ENCODE measurements at places on chromosomes 11 and 22.

- no peak for DNase-seq
Observed at GRCh38 chr11:92266806-92267205, 42.2 kb downstream of the FAT3 start.

GRCh38 chr11:119894916-119895315 is 165.9 kb upstream of the NECTIN1 start:
- DNase-seq: no peak

- no peak for DNase-seq
Observed at GRCh38 chr11:131038597-131038996, 122.3 kb upstream of the SNX19 start.

DNA sequence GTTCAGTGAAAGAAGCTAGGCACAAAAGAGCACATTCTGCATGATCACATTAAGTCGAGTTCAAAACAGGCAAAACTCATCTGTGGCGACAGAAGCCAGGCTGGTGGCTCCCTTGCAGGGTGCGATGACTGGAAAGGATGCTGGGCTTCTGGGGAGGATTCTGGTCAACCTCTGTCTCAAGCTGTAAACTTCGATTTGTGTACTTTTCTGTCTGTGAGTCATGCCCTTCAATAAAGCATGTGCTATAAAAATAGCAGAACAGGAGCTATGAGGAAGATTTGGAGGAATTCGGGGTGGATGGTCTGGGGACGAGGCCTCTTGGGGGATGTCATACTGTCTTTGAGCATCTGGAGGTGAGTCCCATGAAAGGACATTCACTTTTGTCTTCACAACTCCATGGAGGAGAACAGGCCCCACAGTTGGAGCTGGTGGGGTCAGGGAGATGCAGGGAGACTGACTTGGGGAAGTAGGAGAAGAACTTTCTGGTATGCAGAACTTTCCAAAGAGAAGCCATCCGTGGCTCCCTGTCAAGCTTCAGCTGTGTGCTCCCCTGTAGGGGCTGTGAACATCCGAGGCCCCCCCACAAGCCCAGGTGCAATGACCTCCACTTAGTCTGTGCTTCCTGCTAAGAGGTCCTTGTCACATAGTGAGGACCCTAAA is 77.8 kb upstream of the LINC01488 start:
- DNase-seq: no peak

- no peak for DNase-seq
Observed at GRCh38 chr11:111331711-111332479, 33.5 kb downstream of the POU2AF3 start.

DNA sequence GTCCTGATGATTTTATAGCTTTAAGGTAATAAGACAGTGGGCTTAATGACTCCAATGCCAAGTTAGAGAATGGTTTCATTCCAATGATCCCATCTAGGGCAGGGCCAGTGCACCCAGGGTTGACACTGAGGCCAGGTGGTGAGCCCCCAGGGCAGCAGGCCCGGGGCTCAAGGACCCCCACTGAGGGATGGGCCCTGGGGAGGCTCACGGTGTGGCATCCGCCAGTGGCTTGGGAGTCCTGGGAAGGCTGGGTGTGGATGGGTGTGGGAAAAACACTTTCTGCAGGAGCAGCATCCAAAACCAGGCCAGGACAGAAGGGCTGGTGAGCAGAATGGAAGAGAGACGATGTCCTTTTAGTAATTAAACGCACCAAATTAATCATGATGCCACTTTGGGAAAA is 626.3 kb downstream of the TBC1D22A start:
- no peak for DNase-seq

- peak; percentile 52 for DNase-seq
Observed at GRCh38 chr22:20606041-20606783, 98.8 kb downstream of the MED15 start.

GRCh38 chr11:9974375-9974774 is 310.5 kb downstream of the SWAP70 start:
- no peak for DNase-seq

DNA sequence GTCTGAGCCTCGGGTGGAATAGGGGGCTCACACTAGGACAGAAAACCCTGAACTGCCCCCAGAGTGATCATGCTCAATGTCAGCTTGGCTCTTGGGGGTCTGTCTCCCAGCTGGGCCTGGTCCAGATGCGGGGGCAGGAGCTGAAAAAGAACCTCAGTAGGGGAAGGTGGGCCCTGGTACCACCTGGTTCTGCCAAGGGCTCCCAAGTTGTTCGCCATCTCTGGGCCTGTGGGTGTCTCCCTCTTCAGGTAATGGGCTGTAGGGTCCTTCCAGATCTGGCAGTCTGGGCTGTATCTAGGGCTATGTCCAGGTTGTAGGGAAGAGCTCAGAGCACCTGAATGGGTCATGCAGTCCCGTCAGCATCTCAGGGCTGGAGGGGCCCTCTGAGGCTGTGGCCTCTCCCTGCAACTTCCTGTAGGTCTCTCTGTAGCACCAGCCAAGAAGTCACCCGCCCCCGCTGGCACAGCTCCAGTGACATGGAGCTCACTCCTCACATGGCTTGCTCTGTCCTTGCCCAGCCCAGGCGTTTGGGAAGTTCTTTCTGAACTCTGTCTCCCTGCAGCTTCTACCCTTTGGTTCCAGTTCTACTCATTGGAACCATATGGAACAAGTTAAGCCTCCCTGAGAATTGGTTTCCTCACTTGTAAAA is 33.0 kb upstream of the SOX10 start:
- no peak for DNase-seq

DNA sequence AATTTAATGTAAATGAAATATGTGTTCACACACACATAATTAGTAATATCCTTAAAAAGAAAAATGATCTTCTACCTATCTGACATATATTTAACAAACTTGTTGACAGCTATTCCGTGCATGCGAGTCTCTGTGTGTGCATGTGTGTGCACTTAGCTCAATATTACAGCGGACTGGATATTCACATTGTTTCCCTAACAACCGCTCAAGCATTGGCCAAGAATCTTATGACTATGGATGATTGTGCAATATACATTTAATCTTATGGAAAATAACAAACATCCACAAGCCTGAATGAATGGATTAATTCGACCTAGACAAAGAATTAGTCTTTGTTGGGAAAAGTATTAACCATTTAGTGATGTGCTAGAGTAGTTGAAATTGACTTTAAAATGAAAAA is 1078.6 kb downstream of the LRRC4C start:
- no peak for DNase-seq

DNA sequence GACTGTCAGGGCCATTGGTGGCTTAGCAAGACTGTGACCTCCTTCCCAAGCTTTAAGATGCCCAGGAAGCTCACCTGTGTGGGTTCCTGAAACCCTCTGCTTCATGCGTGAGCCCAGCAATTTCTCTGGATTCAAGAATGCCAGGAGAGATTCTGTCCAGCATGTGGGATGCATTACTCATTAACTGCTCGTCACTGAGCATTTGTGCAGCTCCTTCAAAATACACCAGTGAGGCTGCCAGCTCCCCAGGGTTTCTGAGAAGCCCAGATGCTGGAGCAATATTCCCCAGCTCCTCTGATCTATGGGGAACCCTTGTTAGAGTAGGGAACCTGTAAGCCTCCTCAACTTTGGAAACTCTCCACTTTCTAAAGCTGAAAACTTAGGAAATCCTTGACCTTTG is 126.5 kb downstream of the CHST1 start:
- DNase-seq: no peak

- DNase-seq: no peak
Observed at GRCh38 chr22:37484480-37485394, 1.4 kb downstream of the MFNG start.

DNA sequence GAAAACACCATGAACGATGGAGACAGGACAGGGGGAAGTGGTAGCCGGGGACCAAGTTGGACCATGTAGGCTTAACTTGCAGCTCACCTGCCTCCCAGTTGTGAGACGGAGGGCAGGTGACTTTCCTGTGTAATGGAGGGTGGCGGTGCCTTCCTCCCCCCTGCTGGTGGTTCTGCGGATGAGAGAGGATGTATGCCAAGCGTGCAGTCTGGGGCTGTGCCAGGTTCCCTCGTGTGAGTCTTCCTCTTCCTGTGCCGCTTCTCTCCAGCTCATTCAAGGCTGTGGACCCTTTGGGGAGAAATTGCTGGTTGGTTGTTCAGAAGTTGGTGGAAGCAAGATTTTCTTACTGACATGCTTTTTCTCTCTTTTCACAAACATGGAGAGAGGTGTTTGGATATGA is 35.1 kb downstream of the MPPED1 start:
- DNase-seq: no peak

GRCh38 chr11:78161962-78162371 is 22.5 kb upstream of the ALG8 start:
- no peak for DNase-seq

- DNase-seq: peak; percentile 71
Observed at GRCh38 chr22:41576877-41577276, 12.8 kb downstream of the PMM1 start.

GRCh38 chr11:129768356-129768755 is 47.3 kb upstream of the TMEM45B start:
- no peak for DNase-seq

DNA sequence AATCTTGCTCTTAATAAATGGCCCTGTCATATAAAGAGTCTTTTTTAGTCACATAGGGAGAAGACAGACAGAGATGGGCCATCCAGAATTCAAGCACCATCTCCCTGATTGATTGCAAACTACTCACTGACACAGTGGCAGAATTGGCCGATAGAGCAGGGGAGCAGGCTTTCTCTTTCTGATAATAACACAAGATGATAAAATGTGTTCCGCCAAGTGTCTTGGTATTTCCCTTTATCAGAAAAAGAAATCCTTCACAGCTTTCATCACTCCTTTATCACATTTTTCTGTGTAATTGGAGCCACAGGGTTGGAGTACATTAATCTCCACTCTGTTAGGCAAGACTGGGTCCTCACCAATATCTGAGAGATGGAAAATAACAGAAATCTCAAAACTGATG is 406.0 kb downstream of the TMEM135 start:
- no peak for DNase-seq

- no peak for DNase-seq
Observed at GRCh38 chr22:35959121-35959800, 69.4 kb downstream of the RBFOX2 start.

- no peak for DNase-seq
Observed at GRCh38 chr11:97610000-97610399, 1220.2 kb downstream of the JRKL start.

GRCh38 chr11:124026498-124026897 is at the start of gene OR10G8:
Gene OR10G8, plus strand, starts transcription at chr11:124026798. Its CDS starts 2,825 bp downstream, at chr11:124029623.
- no peak for DNase-seq

DNA sequence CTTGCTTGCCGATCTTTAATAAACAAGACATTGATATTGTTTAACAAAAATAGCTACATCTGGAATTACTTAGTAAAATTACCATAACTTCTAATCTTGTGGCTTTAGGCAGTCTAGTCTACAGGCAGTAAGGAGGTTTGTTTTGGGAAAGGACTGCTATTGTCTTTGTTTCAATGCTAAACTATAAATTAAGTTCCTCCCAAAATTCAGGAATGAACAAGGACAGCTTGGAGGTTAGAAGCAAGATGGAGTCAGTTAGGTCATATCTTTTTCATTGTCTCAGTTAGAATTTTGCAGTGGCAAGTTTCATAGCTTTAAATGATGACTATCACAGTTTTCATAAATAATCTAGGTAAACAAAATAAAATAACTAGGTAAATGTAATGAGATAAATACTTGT is 36.1 kb upstream of the INCENP start:
- no peak for DNase-seq

DNA sequence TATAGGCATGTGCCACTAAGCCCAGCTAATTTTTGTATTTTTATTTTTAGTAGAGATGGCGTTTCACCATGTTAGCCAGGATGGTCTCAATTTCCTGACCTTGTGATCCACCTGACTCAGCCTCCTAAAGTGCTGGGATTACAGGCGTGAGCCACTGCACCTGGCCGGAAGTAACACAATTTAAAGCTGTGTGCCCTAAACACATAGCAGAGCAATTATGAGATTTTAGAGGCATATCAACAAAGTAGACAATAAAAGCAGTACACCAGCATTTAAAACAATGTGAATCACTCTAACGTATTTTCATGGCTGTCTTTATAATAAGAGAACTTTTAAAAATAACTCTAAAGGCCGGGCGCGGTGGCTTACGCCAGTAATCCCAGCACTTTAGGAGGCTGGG is 42.4 kb downstream of the PRR14L start:
- no peak for DNase-seq

DNA sequence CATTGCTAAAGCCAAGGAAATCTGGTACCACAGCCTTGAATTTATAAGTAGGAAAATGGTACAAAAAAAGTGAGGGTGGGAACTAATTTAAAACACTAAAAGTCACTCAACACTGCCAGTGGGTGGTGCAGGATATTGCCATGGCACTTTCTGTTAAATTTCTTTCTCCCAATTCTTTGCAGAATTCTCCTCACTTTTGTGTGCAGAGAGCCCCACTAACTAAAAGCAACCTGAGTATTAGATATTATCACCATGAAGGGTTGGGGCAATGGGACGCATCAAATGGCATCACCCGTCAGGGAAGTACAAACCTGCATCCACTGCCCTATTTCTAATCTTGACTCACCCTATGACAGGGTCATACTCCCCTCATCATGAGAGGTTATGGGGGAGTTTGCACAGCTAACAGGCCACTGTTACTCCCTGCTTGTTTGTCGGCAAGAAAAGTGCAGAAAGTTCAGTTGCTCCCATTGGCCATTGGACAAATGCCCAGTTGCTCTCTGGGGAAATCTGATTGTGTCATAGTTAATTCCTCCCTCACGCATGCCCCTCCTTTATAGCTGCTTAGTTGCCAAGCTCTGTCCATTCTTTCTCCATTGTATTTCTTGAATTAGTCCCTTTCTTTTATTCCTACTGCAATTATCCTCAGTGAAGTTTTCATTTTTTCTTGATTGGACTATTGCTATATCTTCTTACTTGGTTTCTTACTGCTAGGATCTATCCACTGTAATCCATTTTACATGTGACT is 93.8 kb upstream of the BLID start:
- DNase-seq: no peak

GRCh38 chr22:36227806-36228205 is 11.5 kb downstream of the APOL2 start:
- DNase-seq: no peak

DNA sequence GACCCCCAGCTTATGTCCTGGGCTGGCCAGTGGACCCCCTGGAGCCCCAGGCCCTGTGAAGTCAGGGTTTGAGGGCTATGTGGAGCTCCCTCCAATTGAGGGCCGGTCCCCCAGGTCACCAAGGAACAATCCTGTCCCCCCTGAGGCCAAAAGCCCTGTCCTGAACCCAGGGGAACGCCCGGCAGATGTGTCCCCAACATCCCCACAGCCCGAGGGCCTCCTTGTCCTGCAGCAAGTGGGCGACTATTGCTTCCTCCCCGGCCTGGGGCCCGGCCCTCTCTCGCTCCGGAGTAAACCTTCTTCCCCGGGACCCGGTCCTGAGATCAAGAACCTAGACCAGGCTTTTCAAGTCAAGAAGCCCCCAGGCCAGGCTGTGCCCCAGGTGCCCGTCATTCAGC is 24.6 kb downstream of the CSF2RB start:
- no peak for DNase-seq

DNA sequence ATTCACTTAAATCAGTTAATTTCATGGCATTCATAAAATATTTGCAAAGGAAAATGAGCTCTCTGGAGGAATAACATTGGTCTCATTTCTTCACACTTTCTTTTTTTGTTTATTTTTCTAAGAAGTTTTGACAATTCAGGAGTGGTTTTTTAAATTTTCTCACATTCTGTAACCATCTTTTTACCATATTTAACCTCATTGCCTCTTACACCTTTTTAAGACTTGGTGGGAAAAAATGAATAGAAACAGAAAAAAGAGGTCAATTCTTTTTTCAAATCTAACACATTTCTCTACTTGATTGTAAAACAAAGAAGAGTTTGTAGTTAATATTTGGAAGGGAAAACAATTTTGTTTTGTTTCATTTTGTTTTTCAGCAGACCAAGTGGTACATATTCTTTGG is 1034.7 kb upstream of the RAG2 start:
- no peak for DNase-seq

- DNase-seq: no peak
Observed at GRCh38 chr22:37784829-37785495, 22.8 kb upstream of the GCAT start.
